ENCODE measurements at places on chromosomes 3 and 15.

DNA sequence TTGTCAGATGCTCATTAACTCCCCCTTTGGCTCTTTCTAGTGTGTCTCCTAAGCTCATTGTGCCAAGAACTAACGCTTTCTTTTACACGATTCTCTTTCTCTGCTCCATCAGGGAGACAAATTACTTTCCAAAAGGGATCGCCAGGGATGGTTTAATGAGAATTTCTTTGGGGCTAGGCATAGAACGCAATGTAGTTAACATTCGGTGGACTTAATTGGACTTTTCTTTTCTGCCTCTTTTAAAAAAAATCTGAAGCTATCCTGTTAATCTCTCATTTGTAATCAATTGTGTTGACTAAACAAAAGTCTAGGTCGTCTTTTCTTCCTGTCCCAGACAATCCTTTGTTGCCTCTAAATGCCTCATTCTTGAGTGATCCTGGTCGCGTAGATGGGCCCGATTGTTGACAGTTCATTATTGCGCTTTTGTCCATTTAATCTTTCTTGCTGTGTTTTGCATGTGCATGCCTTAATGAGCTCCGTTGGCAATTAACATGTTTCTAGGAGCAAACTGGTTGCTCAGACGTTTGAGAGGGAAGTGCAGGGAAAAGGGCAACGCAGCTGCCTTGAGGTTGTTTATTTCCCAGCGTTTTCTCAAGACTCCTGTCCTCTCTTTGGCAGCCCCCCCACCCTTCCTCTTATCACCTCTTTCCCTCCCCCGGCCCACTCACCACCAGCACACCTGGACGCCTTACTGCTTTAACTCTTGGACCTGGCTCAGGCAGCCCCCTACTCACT lies 7.8 kb downstream of the FEZF2 start:
- DNase-seq, result no peak

DNA sequence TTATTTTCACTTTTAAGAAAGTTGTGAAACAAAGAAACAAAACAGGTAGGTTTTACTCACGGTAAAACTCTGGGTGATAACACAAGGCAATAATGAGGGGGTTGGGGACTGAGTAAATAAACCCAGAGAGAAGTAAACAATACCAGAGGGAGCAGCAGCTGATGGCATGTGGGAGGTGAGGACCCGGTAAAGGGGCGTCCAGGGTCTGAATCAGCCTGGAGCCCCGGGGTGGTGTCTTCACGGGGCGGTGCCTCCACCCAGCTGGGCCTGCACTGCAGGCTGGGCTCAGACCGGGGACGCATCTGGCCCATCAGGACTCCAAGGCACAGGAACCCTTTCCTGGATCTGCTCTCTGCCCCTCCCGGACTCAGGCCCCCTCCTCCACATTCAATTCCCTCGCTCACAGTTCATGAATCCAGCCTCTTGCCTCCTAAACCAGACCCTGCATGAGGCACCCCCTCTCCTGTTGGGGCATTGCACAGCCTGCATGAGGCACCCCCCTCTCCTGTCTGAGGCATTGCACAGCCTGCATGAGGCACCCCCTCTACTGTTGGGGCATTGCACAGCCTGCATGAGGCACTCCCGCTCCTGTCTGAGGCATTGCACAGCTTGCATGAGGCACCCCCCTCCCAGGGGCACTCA lies 73.9 kb upstream of the MFGE8 start:
- DNase-seq, result no peak

GRCh38 chr15:39392469-39393047 lies 188.3 kb upstream of the THBS1 start:
- no peak for DNase-seq

DNA sequence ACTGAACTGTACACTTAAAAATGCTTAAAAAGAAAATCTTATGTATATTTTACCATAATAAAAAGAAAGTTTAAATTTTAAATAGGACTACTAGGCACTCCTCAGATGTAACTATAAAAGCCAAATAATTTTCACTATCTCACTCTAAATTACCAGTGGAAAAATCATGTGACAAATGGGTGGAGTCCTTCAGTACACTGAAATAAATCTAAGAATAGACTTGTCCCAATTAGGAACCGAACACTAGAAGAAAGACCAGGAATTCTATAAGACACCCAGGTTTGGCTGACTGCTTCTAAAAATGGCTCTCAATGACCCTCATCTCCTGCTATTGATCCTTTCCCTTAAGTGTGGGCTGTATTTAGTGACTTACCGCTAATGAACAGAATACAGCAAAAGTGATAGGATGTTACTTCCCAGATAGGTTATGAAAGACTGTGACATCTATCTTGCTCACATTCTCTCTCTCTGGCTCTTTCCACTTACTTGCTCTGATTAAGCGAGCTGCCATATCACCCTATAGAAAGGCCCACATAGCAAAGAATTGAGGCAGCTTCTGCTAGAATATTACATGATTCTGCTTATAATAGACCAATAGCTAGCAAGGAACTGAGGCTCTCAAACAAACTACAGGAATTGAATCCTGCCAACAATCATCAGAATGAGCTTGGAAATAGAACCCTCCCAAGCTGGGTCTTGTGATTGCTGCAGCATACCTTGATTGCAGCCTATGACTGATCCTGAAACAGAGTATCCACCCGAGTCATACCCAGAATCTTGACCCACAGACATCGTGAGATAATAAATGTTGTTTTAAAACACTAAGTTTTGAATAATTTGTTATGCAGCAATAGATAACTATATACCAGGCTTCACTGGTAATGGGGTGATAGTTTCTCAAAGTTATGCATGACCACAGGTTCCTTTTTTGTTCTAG lies 16.9 kb downstream of the TTBK2 start:
- no peak for DNase-seq

- no peak for DNase-seq
These were observed 33.3 kb upstream of the VPS33B start for GRCh38 chr15:91055548-91056331.
